Non-pigmented ciliary epithelial cell (primary cell): ENCODE measurements at places on chromosomes 13 and 19.

- DNase-seq: no peak
Observed at GRCh38 chr13:29361716-29362115, 233.8 kb downstream of the SLC7A1 start.

DNA sequence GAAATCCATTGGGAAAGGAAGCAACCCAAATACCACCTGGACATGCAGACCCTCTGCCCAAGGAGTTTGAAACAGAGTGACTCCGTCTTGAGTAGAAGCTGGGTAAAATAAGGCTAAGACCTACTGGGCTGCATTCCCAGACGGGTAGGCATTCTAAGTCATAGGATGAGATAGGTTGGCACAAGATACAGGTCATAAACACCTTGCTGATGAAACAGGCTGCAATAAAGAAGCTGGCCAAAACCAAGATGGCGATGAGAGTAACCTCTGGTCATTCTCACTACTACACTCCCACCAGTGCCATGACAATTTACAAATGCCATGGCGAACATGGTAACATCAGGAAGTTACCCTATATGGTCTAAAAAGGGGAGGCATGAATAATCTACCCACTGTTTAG is 40.2 kb downstream of the RFXAP start:
- no peak for DNase-seq

GRCh38 chr19:18995804-18996241 is 37.5 kb downstream of the SUGP2 start:
- peak; percentile 80 for DNase-seq

- no peak for DNase-seq
Observed at GRCh38 chr19:38265921-38266429, 1.6 kb downstream of the SPINT2 start.

DNA sequence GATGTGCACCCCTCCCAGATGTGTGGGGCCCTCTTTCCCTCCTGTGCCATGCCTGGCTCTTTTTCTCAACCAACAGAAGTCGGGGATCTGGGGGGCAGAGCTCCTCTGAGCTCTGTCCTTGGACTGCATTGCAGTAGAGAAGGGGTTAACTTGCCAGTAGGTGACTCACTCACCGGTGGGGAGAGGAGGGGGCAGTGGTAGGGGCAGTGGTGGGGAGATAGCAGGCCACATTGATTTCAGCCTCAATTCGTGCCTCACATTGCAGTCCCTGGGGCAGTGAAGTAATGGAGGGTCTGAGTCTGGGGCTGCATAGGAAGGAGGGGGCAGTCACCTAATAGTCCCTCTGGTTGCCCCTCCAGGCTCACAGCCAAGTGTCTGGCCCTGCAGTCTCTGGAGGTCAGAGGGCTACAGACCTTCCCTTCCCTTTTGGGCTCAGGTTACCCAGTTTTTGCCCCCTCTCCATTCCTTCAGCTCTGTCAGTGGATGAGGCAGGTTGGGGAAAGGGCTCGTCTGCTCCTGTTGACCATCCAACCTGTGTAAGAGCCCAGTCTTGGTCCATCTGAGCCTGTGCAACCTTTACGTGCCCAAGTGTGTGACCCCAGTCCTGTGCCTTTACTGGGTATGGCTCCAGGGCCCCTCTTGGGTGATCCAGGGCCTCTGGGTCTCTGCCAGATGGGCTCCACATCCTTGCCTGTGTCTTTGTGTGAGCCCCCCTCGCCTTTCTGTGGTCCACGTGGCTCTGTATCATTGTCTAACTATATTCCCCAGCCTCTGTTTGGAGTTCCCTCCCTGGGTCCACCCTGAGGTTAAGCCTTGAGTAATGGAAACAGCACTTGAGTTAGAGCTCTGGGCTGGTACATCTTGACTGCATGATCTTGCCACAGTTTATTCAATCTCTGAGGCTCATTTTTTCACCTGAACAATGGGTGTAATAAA is 13.0 kb downstream of the CIC start:
- DNase-seq: no peak

GRCh38 chr13:91375116-91375729 is 23.2 kb upstream of the GPC5 start:
- DNase-seq: no peak

DNA sequence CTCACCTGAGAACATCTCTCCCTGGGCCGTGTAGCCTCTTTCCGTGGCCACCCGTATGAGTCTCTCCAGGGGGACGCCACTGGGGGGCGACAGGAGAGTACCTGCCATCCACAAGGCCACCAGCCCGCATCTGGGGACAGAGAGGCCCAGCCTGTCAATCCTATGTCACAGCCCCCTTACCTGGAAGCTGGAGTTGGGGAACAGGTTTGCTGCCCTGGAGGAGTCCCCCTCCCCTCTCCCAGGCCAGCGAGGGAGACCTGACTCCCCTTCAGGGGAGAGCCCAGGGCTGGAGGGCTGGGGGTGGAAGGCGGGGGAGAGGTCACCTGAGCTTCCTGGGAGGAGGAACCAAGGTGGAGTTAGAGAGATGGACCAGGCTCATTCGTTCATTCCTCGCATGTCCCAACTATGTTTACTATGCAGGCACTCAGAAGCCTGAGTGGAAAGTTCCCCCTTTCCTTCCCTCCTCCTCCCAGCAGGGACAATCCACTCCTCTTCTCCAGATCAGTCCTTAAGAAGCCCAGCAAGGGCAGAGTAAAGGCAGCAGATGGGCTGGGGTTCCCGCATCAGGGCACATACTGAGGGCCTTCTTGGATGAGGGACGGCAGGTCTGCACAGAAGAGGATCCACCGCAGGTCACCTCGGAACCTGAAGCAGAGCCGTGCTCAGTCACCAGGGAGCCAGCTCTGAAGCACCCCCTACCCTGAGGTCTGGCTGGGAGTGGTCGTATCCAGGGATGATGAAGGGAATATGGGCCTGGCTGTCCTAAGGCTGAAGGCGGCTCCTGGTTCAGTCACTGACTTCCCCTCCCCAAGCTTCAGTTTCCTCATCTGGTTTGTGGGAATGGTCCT is 5.5 kb downstream of the ACTMAP start:
- no peak for DNase-seq

GRCh38 chr13:51923983-51924539 is 62.3 kb downstream of the CCDC70 start:
- no peak for DNase-seq

DNA sequence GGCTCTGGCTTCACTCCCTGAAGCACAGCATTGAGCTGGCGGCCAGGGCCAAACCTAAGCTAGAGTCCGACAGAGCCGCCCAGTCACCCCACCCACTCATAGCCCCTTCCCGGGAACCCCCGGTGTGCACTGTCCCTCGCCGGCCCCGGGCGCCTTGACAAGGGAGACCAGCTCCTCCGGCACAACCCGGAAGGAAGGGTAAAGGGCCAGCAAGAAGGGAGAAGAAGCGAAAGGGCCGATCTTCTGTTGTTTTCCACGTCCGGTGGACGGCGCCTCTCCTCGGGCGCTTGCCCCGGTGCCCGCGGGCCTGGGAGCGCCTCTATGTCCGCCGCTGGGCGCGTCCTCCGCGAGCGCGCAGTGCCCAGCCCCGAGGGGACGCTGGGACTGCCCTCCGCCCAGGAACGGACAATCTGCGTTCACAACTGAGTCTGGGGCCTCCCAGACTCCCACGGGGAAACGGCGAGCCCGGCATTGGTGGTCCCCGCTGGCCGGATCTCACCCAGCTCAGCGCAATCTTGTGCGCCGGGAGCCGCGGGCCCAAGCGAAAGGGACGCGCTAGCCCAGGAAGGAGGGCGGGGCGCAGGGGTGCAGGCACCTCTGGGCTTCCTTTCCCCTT is 172.5 kb upstream of the MIR17HG start:
- no peak for DNase-seq

DNA sequence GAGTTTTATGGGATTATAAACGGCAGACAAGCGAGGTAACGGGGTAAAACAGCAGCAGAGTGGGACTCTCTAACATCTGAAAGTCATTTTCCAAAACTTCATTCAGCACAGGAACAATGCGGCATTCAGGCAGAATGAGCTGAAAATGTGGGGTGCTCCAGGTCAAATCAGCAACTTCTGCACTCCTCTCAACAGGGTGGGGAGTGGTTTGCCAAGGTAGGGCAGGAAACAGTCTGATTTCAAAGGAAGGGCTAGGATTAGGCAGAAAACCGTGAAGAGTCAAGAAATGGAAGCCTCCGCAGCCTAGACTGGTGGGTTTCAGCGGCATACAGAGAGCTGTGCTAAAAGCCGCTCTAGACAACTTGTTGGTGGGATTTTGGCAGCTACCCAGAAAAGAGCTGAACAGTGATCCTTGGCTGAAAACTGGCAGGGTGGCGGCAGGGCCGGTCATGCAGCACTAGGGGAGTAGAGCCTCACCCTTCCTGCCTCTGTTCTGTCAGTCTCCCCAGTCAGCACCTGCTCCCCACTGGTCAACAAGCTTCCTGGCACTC is 154.2 kb upstream of the KLF12 start:
- DNase-seq: no peak

- no peak for DNase-seq
Observed at GRCh38 chr19:7544626-7545025, 9.1 kb downstream of the PNPLA6 start.

- no peak for DNase-seq
Observed at GRCh38 chr13:112764864-112765561, 75.2 kb downstream of the ATP11A start.

GRCh38 chr13:28314879-28315278 is 176.5 kb downstream of the PAN3 start:
- DNase-seq: no peak

DNA sequence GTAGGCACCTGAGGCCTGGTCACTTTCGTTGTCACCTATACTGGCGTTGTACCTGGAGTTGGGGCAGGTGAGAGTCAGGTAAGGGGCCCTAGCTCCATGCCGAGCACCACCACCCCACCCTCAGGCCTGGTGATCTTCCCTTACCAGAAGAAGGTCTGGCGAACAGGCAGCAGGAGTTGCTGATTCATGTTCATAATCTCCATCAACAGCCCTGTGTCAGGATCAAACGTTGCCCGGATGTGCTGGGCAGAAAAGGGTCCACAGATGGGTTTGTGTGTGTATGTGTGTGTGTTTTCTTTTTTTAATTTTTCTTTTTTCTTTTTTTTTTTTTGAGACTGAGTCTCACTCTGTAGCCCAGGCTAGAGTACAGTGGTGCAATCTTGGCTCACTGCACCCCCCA is 14.3 kb downstream of the MAN2B1 start:
- no peak for DNase-seq

DNA sequence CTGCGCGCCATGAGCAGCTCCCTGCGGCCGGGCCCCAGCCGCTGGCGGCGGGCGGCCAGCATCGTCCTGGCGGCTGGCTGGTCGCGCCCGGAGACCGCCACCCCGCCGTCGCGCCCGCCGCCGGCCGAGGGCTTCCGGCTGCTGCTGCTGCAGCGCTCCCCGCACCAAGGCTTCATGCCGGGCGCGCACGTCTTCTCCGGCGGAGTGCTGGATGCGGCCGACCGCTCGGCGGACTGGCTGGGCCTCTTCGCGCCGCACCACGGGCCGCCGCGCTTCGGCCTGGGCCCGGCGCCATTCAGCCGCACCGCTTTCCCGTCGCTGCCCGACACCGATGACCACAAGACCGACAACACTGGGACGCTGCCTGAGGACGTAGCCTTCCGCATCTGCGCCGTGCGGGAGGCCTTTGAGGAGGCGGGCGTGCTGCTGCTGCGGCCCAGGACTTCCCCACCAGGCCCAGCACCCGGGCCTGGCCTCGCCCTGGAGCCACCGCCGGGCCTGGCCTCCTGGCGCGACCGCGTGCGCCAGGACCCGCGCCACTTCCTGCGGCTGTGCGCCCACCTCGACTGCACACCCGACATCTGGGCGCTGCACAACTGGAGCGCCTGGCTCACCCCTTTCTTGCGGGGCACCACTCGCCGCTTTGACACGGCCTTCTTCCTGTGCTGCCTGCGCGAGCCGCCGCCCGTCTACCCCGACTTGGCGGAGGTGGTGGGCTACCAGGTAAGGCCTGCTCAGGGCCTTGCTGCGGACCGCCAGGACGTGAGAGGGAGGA is 518 bp downstream of the NUDT19 start:
- no peak for DNase-seq

DNA sequence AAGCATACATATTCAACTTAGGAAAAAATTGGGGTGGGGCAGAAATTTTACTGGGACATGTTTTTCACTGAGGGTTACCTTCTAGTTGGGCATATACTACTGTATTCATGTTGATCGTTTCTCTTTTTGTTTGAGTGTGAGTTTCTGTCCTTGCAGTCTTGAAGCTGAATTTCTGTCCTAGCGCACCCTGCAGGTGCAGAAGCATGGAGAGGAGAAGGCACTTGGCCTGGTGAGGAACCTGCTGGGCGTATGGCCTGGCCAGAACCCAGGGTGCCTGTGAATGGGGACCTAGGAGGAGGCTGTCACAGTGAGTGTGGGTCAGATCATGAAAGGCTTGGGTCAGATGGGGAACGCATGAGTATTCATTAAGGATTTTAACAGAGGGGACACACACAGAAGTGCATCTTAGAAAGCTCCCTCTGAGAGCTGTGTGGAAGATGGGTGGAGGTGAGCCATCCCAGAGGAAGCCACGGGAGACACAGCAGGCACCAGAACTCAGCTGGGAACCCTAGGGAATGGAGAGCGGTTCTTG is 36.8 kb downstream of the SERP2 start:
- DNase-seq: no peak

GRCh38 chr19:18322318-18322758 is 538 bp downstream of the LSM4 start:
- no peak for DNase-seq

GRCh38 chr13:60620611-60621395 is 223.8 kb downstream of the TDRD3 start:
- peak; percentile 4 for DNase-seq
